ENCODE measurements at places on chromosomes 3 and 15.

DNA sequence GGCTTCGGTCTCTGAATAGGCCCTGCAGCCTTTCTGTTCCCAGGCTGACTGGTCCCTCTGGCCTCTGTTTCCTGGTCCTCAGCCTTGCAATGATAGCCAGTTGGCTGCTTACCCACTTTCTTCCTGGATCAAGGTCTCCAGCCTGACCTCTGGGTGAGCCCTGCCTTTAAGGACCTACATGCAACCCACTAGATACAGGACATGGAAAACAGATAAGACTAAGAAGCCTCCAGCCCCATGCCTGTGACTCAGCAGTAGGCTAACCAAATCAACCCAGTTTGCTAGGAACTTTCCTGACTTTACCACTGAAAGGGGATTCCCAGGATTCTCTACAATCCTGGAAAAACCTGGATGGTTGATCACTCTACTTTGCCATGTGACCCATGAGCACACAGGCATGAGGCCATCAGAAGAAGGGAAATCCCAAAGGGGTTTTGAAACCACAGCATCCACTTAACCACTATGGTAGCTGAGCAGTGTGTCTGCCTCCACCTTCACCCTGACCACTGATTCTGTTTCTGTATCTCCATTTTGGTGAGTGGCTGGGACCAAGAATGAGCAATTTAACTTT is 188.1 kb downstream of the CHST2 start:
- DNase-seq, result no peak

GRCh38 chr15:71612397-71612722 is 198.0 kb upstream of the NR2E3 start:
- DNase-seq, result no peak

DNA sequence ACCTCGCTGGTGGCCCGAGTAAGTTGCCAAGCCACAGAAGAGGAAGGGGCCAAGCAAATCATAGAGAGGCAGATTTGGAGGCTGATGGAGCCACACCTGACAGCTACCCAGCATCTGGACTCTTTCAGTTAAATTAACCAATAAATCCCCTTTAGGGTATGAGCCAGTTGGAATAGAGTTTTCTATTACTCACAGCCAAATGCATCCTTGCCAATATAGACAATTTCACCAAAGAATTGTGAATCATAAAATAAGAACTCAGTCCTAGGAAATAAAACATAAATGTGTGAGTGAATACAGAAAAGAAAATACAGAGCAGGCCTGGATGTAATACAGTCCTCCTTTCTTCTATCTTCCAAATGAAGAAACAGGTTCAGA is 161.6 kb upstream of the ANKRD28 start:
- no peak for DNase-seq

- DNase-seq, result no peak
Observed at GRCh38 chr15:91632176-91632575, 221.3 kb upstream of the SLCO3A1 start.

DNA sequence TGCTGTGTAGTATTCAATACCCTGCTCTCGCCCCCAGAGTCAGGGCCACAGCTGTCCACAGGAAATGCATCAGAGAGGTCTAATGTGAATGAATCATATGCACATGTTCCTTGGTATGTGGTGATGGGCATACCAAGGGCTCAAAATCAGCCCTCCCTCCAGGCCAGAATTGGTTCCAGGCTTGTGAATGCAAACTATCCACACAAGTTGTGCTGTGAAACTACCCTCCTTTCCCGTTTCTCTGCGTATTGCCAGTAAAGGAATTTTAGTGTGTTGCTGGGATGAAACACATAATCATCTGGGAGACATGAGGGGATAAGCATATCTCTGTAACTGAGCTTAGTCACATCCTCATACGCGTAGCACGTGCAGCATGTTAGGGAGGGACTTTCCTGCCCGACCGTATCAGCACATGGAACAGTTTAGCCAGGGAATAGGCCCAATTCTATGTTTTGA is 9.2 kb upstream of the MME start:
- no peak for DNase-seq

DNA sequence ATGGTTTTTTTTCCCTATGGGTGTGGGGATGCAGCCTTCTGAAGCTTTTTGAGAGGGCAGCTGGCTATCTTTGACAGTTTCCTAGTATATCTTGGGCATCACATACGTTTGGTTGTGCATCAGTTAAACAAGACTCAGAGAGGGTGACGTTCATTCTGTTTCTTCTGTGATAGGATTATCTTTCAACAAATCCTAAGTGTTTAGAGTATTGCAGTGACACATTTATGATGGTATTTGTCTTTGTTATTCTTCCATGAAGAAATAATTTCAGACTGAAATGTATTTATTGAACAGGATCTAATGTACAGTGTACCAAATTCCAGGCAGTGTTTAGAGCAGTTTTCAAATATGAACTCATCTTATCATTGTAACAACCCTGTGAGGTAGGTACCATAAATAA is 114.4 kb downstream of the PLCL2 start:
- no peak for DNase-seq

DNA sequence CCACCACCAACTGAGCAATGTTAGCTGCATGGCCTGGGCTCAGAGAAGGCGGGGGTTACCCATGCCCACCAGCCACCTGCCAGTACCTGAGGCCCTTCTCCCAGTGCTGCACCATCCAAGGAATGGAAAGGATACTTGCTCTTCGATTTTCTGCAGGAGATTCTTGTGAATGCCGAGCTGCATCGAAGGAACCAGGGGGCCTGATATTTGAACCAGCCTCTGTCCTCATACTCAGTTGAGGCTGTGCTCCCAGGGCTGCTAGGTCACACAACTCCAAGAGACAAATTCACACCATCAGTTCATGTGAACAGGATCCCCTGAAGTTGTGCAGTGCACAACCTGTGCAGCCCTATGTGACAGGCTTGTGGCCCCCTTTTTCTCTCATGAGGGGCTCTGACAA is 18.0 kb downstream of the PLA2G4F start:
- DNase-seq, result no peak

DNA sequence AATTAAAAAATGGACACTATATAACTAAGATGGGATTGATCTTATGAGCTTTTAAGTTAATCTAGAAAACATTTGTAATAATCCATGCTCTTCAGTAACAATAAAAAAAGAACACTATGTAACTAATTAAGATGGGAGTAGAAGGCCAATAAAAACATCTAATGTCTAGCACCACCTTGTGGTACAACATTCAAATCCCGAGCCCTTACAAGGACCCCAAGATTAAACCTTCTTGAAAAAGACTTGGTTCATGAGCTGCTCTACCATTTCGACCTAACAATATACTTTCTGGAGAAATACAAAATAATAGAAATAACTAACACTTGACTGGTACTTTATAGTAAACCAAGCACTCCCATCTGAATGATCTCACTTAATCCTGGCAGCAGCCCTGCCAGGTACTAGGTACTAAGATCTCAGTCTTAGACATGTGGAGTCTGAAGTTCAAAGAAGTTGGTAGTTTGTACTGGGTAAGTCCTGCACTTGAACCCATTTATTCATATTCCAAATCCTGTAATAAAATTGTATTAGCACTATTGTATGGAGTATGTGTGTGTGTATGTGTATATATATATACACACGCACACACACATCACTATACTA is 21.8 kb downstream of the METTL6 start:
- DNase-seq, result peak; percentile 38

DNA sequence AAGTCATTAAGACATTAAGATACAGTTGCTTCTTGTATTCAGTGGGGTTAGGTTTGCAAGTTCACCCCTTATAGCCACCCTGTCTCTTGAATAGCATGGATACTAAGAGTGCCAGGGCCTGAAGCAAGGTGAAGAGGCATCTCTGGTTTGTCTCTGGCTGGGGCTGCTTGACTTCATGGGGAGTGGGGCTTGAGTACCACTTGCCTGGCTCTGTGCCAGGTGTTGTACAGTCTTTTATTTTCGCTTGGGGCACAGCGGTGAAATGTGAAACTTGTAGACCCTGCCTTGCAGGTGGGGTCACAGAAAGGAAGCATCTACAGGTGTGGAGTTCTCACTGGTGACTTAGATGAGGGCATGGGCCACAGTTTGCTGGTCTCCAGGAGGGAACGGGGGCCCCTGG is 152.1 kb downstream of the PDE8A start:
- no peak for DNase-seq

All from forelimb muscle (tissue), 1 donor.